ENCODE measurements at places on chromosomes 6 and 20.
A peak's percentile ranks its signal among the peaks of the same experiment; 100 is the strongest.

- no peak for DNase-seq
Observed at GRCh38 chr6:38039502-38039901, 220.0 kb downstream of the ZFAND3 start.

- no peak for DNase-seq
Observed at GRCh38 chr6:62740596-62740995, 454.6 kb upstream of the KHDRBS2 start.

- no peak for DNase-seq
Observed at GRCh38 chr6:17771609-17772008, 64.9 kb upstream of the NUP153 start.

- peak; percentile 82 for DNase-seq
Observed at GRCh38 chr6:30130887-30131862, 4.8 kb upstream of the TRIM40 start.

GRCh38 chr20:62518911-62519310 lies 43.1 kb upstream of the GATA5 start:
- DNase-seq: no peak

- DNase-seq: no peak
Observed at GRCh38 chr20:41306061-41306727, 11.3 kb downstream of the ZHX3 start.

DNA sequence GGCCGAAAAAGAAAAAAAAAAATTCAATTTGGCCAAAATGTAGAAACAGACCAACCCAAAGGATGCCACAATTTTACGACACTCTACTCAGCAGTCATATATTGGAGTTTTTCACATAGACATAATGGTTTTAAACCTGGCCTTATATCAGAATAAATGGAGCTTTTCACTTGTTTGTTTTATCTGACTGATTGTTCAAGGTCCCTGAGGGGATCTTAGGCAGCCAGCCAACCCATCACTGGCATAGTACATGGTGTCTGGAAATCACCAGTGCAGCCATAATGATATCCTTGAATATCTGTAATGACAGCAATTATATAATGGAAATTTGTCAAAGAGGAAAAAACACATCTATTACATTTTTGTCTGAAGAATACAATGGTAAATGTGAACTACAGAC lies 96.9 kb downstream of the PRSS35 start:
- no peak for DNase-seq

- DNase-seq: no peak
Observed at GRCh38 chr20:37759052-37759553, 65.3 kb downstream of the CTNNBL1 start.

- peak; percentile 38 for DNase-seq
Observed at GRCh38 chr6:27161946-27162603, 85.4 kb upstream of the PRSS16 start.

GRCh38 chr20:2130062-2130591 lies 28.5 kb downstream of the STK35 start:
- no peak for DNase-seq

GRCh38 chr20:47191956-47192355 lies 164.5 kb downstream of the ZMYND8 start:
- no peak for DNase-seq

GRCh38 chr6:31878222-31878621 lies 575 bp downstream of the SLC44A4 start:
- DNase-seq: no peak

DNA sequence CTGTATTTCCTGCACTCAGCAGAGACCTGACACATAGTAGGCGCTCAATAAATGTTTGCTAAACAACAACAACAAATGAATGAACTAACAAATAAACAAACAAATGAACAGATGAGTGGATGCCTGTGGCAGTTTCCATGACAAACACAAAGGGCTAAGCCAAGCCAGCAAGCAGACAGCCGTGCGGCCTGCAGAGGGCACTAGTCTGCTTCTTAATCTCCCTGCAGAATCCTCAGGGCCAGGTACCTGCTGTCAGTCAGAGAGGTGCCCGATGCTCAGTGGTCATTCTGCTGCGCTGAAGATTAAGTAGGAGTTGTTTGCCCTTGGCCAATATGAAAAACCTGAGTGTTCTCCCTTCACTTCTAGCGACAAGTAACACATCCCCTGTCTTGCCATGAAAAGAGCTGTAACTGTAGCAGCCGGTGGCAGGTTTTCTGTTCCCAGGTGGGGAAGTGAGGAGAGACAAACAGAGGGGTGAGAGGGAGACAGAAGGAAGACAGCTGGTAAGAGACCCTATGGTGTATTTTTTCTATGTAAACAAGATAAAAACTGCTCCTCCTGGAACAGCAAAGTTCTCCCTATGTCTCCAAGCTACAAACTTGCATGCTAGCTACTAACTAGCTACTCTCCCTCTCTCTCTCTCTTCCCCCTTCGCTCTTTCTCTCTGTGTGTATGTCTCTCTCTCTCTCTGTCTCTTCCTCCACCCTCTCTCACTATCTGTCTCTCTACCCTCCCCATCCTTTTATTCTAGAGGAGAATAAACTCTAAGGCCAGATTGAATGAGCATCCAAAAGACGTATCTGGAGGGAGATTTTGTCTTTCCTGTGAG lies at the start of gene MC3R:
Gene MC3R, plus strand, starts transcription at position 779 of the 829 bp plus-strand sequence. CDS start 112 bp downstream, outside the sequence.
- DNase-seq: peak; percentile 14

- DNase-seq: no peak
Observed at GRCh38 chr6:166771701-166772100, 144.7 kb upstream of the RPS6KA2 start.

- no peak for DNase-seq
Observed at GRCh38 chr20:3103369-3104032, 19.0 kb upstream of the AVP start.

DNA sequence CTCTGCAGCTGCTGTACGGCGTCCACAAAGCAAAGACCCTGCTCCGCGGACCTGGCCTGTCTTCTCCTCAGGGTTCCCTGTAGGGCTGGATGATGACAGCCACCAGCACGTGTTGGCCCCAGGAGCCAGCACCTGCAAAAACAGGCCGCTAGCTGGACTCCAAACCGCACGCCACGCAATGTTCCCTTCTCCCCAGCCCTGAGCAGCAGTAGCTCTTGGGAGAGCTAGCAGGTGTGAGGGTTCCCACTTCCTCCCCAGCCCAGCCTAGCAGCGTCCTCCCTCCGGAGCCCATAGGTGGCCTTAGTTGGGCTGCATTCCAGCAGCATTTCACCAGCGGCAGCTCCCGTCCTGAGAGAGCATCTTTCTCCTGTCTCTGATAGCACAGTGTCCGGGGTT lies 42.3 kb downstream of the DACT2 start:
- no peak for DNase-seq

DNA sequence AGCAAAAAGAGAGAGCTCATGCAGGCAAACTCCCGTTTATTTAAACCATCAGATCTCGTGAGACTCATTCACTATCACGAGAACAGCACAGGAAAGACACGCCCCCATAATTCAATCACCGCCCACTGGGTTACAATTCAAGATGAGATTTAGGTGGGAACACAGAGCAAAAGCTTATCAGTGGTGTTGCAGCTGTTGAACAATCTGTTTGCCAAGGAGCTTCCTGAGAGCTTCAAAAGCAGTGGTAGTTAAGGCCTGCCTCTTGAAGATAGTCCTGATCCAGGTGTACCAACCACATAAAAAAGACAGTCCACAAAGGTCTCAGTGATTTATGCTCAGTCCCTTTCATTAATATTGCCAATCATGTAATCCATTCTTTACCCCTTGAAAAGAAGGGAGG lies 269.4 kb upstream of the IRAK1BP1 start:
- DNase-seq: no peak

GRCh38 chr20:24106801-24107445 lies 118.3 kb upstream of the GGTLC1 start:
- no peak for DNase-seq

GRCh38 chr6:139144490-139145085 lies 9.7 kb downstream of the HECA start:
- DNase-seq: no peak

- DNase-seq: no peak
Observed at GRCh38 chr6:31776485-31776988, 591 bp downstream of the VWA7 start.

GRCh38 chr6:20608905-20609304 lies 74.6 kb downstream of the CDKAL1 start:
- no peak for DNase-seq

- DNase-seq: no peak
Observed at GRCh38 chr6:153170511-153170910, 39.4 kb upstream of the RGS17 start.

- no peak for DNase-seq
Observed at GRCh38 chr6:150924808-150925589, 59.5 kb downstream of the MTHFD1L start.

GRCh38 chr6:53312355-53312754 lies 36.4 kb downstream of the ELOVL5 start:
- peak; percentile 24 for DNase-seq

- DNase-seq: no peak
Observed at GRCh38 chr6:153015094-153015640, 12.7 kb upstream of the MTRF1L start.

DNA sequence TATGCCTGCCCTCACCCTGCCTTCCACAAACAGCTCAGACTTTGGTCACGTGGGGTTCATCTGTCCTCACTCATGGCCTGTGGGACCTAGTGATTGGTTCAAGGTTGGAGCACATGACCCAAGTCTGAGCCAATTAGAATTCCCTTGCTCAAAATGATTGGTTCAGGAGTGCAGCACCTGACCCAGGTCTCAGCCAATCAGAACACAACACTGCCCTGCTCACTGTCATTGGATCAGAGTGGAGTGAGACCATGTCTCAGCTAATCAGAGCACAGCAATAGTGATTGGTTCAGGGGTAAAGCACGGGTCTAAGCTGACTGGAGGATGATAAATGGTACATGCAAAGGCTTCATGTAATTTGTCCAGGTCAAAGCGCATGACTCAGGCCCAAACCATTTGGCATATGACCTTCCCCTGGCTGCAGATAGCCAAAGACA lies 102.2 kb downstream of the PREX1 start:
- no peak for DNase-seq

GRCh38 chr20:48217190-48217589 lies 431.9 kb upstream of the SULF2 start:
- DNase-seq: no peak

GRCh38 chr6:127015858-127016257 lies 102.6 kb upstream of the RSPO3 start:
- no peak for DNase-seq

DNA sequence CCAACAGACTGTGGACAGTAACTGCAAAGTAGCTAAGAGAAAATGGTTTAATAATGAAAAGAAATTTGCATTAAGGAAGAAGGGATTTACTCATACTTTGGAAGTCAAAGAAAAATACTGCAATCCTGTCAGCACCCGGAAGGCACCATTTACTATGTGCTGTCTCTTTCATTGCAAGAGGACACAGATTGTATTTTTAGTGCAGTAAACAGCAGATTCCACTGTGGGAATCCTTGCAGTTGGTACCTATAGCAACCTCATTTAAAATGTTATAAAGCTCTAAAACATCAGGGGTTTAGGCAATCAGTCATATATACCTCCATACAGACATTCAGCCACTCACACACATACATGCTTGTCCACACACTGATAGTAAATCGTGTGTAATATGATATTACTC lies 346.8 kb downstream of the PKHD1 start:
- DNase-seq: no peak

GRCh38 chr6:25872814-25873213 lies 1.2 kb downstream of the SLC17A3 start:
- peak; percentile 3 for DNase-seq

DNA sequence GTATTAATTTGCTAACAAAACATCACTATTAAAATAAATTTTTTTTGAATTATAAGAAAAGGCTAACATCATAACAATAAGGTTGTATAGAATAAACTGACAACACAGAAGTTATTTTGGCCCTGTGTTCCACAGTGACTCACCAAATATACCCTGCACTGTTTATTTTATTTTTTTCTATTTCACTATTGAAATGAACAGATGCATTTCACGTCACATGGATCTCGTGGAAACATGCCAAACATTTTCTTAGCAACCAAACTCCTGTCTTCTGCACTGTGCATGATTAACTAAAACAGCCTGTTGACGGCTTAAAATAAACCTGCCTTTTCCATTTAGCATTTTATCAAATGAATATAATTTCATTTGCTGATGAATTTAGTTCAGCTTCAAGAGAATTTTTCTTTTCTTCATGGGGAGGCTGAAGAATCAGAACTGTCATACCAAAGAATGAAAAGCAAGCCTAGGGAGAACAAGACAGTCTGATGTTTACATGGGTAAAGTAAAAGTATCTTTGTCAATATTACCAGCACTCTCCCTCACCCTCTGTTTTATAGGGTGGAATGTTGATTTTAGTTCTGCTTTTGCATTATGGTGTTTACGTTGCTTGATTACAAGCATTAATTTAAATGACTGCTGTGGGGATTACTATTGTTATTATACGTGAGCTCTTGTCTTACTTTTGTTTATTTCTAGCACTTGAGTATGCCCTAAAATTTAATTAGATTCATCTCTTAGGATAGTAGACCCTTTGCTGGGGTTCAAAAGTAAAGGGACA lies 115.3 kb downstream of the LCA5 start:
- DNase-seq: no peak

- no peak for DNase-seq
Observed at GRCh38 chr20:34345402-34345736, 17.7 kb upstream of the ITCH start.

DNA sequence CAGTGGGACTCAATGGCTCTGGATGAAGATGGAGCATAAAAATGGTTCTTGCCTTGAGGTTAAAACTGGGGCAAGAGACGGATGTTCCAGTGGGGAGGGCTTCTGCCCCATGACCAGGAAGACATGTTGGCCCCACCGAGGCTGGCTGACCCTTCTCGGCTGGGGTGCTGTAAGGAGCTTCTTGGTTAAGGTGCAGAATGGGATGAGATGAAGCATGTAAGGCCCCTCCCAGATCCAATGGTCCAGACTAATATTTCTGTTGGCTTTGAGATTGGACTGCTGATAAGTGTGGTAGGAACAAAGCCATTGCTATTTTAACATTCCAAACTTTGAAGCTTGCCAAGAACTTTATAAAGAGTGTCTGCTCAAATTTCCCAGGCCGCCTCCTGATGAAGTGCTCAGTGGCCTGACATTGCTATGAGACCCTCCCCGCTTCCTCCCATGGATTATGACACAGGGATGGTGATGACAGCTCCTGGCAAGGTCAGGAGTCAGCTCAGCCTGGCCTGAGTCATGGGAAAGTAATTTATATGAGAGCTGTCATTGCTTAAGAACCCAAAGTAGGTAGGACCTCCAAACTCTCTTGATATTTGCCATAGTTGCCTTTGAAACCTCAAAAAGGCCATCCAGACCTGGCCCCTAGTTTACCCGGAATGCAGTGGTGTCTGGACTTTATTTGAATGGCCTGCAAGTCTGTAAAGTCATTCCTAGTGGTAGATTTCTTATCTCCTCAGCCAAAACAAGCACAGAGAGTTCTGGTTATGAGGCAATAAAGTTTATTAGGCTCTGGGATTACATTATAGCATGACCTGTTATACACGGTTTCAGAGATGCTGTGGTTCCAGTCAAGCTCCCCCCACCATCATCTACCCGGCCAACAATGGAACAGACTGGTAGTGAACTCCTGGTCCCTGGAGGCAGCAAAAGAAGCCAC lies 55.2 kb downstream of the TGM2 start:
- no peak for DNase-seq

DNA sequence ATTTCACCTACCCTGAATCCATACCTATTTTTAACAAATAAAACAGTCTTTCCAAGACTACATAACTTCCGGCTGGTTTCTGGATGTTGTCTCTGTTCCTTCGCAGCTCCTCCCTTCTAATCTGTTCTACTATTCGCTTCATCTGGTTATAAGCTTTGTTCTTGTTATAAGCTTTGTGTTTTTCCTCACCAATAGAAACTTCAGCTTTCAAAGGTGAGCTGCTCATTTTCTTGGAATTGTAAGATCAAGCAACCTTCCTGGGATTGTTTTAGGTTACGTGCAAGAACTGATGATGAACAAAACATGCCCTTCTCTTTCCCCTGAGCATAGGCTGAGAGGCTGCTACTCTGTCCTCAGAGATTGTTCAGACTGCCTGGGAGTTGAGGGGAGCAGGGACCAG lies 2.1 kb downstream of the GFOD1 start:
- DNase-seq: no peak

Data from CD4-positive, alpha-beta T cell treated with Interleukin-6 at 100 ng/mL for 8 hours (primary cell).